ENCODE measurements at places on chromosomes 16 and 17.
A peak's percentile ranks its signal among the peaks of the same experiment; 100 is the strongest.

- no peak for DNase-seq
These were observed 142.0 kb upstream of the RCVRN start for GRCh38 chr17:10046786-10047785.

GRCh38 chr17:69945698-69946185, 129.3 kb upstream of the KCNJ16 start:
- no peak for DNase-seq

DNA sequence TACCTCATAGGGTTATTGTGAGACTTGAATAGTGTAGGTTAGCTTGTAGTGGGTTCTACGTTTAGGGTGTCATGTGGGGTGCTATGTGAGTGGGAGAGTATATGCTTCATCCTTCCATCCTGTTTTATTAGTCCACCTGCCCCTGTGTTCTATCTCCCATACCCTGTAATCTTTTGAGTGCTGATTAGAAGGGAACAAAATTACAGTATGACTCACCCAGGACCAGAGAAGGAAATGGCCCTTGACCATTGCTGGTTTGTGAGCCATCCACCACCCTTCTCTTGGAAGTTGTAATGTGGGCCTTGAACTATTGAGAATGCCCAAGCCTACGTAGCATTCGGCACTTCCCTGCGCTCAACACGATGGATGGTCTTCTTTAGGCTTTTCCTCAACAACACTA, 17.1 kb downstream of the SAP30BP start:
- DNase-seq = no peak

- no peak for DNase-seq
These were observed 31.4 kb downstream of the LIG3 start for GRCh38 chr17:35011671-35012216.

DNA sequence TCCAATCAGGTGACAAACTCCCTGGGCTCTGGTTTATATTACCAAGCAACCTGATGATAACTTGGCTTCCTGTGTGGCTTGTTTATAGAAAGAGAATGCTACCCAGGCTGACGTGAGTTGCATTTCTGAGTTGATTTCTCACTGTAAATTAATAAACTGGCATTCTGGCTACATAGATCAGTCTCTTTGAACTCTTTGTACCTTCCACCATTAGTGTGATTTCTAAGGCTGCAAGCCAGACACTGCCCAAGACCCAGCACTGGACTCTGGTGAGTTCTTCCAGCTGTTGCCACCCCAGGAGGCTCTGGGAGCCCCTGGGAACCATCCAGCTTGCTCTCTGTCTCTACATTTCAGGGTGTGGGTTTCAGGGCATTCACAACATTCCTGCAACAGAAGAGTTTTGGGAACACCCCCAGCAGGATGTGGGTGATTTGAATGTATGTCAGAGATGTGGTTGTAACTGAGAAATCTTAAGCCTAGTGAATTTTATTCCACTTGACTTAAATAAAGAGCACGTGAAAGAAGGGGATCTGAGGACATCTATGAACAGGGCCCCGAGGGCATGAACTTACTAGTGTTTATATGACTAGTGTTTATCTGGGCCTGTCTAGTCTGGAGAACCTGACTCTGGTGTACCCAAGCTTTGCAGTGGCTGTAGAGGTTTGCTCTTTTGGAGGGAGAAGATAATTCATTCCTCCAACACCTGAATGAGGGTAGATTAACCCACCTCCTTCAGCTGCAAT, 30.3 kb upstream of the LRRC37A start:
- DNase-seq = peak; percentile 38

GRCh38 chr17:8283356-8283755, 5.1 kb upstream of the RANGRF start:
- no peak for DNase-seq

- no peak for DNase-seq
These were observed 56.3 kb upstream of the HAS3 start for GRCh38 chr16:69049146-69049545.

DNA sequence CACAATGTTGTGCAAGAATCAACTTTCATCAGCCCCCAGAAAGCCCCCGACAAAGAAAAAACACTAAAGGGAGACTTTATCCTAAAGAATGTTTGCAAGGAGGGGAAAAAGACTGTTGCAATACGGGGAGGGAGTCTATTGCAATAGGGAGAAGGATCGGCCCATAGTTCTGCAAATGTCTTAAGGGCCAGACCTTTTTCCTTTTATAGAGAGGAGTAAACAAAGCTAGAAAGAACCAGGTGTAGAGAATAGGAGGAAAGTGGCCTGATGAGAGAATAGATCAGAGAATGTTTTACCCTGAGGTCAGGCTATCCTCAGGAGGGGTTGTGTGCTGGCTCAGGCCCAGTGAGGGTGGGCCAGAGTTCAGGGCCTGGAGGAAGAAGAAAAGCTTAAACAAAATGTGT, 8.7 kb upstream of the CAVIN1 start:
- no peak for DNase-seq

GRCh38 chr17:45013021-45013997, 38.1 kb downstream of the DCAKD start:
- no peak for DNase-seq

- DNase-seq = peak; percentile 53
These were observed 21.1 kb downstream of the TMC6 start for GRCh38 chr17:78107457-78107856.

GRCh38 chr16:82160226-82160625, 9.8 kb downstream of the MPHOSPH6 start:
- DNase-seq = no peak

- no peak for DNase-seq
These were observed 246.6 kb downstream of the HAPSTR1 start for GRCh38 chr16:9338068-9338467.

- no peak for DNase-seq
These were observed 49.0 kb upstream of the PIK3R6 start for GRCh38 chr17:8916466-8916865.

- peak; percentile 81 for DNase-seq
These were observed 11.5 kb upstream of the PRSS54 start for GRCh38 chr16:58306327-58306726.
